ENCODE measurements at places on chromosomes 4 and X.

DNA sequence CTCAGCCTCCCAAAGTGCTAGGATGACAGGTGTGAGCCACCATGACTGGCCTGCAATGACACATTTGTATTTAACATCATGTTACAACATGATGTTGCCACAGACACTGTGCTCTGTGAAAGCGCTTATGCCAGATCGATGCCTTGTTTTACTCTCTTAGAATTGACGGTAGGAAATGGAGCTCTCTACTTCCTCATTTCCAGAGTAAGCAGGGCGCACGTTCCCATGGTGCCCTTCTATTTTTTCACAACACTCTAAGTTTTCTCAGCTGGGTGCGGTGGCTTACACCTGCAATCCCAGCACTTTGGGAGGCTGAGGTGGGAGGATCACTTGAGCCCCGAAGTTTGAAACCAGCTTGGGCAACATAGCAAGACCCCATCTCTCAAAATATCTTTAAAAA, 60.7 kb upstream of the DHRSX start:
- DNase-seq, result no peak

DNA sequence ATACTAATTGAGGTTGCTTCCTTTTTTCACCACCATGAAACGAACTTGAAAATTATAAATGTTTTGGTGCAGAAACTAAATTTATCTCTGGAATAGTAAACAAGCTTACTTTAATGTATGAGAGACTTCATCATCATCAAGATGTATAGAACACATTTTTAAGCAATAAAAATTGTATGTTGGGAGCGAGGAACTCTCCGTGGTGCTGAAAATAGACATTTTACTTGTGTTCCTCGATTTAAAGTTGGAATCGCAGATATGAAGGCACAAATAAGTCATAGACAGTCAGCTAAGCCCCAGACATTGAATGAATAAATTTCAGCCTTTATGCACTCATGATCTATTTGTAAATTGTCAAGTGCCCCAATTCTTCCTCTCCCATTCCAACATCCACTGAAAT, 310.7 kb downstream of the STK32B start:
- DNase-seq, result peak; percentile 20

DNA sequence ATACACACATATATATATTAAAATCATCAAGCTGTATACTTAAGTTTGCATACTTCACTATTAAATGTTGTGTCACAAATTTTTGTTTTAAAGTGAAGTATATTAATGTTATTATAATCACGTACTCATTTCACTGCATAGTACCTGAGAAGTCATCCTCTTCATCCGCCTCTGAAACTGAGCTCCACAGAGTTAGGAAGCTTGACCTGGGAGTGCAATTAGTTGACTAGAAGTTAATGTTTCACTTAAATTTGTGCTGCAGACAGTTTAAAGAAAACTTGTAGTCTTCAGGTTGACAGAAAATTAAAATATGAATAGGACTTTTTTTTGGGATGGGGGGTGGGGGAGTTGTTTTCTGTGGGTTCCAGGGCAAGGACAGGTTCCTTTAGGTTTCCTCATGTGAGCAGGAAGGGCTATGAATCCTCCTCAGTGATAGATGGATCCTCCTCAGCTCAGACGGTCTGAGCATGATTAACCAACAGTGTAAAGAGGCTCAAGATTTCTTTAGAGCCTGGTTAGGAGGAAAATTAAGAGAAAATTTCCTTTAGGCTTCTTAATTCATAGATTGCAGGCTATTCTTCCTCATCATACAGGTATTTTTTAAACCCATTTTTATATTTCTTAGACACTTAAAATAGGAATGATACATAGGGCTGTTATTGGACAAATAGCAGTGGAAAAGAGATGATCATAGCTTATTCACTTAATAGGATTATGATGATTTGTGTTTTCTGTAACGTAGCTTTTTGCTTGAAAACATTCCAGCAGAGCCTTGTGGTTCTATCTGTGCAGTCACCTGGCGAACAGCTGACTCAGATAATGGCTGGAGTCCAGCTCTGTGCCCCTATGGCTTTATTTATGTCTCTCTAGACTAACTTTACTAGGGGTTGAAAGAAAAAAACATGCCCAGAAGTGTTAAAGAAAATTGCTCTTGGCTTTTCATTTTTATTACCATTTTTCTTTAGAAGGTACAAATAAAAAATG, 102.7 kb downstream of the SLC4A4 start:
- DNase-seq, result peak; percentile 14

- DNase-seq, result peak; percentile 37
These were observed 14.5 kb upstream of the STS start for GRCh38 chrX:7133050-7133440.

GRCh38 chr4:160352637-160353036, 1249.8 kb downstream of the RAPGEF2 start:
- no peak for DNase-seq

GRCh38 chrX:32532262-32532661, 679.1 kb downstream of the DMD start:
- DNase-seq, result no peak

- no peak for DNase-seq
These were observed 142.8 kb downstream of the PJA1 start for GRCh38 chrX:69022430-69022829.

DNA sequence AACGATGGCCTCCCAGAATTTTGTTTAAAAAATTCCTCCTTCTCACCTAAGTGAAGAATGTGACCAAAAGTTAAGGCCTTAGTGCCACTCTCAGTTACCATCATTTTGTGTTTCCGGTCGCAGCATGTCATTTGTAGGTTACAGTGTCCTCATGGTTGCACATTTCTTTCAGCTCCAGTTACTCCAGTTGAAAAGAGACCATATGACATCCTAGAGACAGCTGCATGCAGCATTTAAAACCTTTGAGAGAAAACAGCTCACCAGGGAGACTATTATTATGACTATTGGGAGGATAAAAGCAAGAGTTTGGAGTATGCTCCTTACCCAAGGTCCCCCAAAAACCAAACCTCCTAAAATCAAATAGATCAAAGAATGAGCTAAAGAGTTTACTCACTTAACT, 45.8 kb downstream of the MGARP start:
- DNase-seq, result no peak
